ENCODE measurements at places on chromosomes 12 and 14.

DNA sequence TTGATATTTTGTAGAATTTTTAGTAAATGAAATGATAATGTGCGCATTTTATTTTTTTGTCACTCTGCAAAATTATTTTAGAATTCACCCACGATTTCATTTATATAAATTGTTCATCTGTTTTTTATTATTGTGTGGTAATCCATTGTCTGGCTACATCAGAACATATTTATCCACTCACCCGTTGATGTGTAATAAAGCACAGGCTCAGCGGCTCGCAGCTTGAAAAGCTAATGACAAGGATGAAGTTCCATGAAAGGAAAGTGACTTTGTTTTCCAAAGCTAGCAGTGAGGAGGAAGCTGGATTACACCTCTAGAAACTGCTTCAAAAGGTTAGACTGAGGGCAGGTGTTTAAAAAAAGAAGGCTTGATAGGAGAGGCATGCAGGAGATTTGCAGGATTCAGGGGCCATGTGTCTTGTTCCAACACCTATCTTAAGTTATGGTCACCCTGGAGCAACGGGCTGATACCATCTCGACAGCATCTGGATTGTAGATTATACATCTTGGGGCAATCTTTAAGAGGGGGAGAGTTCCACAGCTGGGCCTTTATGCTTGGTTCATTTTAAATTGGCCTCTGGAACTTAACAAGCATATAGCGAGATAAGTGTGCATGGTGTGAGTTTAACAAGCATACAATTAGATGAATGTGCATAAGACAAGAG lies 194.1 kb downstream of the TMTC3 start:
- DNase-seq, result no peak

DNA sequence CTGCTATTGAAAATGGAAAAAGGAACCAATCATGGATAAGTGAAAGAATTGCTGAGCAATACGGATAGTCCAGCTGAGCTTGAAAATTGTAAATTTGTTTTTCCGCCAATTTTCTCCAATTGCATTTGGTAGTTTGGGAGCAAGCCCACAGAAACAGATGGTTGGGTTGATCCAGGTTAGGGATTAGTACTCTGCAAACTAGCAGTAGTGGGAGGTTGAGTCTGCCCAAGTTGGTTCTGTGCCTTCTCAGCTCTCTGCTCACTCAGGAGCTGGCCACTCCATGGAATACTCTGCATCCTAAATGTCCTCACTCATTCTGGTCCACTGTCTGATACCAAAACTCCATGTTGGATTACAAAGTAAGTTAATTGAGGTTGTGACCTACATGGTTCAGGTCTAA lies 361.1 kb upstream of the ATP2B1 start:
- DNase-seq, result no peak

DNA sequence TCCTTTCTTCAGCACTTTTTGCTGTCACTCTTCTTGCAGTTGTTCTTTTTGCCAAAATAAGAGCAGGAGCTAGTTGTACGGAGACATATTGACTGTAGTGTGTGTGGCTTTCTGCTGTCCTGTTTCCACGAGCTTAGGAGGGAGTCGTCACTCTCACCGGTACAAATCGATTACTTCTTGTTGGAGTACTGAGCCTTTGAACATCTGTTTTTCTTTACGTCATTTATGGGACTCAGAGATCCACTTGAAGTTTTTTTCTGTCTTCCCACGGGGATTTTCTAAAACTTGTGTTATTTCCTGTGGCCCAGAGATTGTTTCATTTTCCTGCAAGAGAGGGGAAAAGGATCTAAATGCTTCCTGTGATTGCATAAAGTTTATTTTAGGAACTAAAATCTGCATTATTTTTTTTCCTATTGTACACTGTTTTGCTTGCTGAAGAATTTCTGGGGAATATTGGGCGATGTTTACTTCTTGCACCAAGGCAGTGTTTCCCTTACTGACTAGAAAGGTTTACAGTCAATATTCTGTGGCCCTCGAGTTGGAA lies 199.8 kb upstream of the ARHGAP5 start:
- DNase-seq, result no peak

GRCh38 chr12:6828781-6829535 lies 751 bp downstream of the P3H3 start:
- peak; percentile 62 for DNase-seq

DNA sequence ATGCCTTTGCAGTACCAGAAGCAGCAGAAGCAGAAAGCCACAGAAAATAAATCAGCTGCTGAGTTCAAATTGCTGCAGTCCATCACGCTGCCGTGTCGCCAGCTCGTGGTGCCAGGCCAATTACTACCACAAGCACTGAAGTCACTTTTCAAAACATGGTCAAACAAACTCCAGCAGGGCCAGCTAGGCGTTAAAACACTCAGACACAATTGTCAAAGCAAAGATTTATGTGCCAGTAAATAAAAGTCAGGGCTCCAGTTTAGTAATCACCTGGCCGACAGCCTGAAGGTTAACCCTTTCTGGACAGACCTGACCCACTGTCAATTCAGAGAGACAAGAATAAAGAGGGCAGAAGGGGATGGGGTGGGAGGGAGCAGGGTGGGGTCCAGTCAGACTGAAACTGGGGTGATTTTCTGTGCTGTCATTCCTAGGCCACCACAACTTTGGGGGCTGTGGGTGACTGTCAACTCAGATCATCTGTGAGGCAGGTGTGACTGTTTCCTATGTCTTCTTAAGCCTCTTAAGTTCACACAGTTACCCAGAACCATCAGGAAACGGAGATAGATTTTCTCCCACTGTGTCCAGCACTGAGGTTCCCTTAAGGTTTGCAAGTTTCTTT lies 109.8 kb upstream of the FUT8 start:
- DNase-seq, result peak; percentile 63

- DNase-seq, result no peak
Measured at GRCh38 chr12:68886636-68887572, 46.1 kb downstream of the CPM start.

DNA sequence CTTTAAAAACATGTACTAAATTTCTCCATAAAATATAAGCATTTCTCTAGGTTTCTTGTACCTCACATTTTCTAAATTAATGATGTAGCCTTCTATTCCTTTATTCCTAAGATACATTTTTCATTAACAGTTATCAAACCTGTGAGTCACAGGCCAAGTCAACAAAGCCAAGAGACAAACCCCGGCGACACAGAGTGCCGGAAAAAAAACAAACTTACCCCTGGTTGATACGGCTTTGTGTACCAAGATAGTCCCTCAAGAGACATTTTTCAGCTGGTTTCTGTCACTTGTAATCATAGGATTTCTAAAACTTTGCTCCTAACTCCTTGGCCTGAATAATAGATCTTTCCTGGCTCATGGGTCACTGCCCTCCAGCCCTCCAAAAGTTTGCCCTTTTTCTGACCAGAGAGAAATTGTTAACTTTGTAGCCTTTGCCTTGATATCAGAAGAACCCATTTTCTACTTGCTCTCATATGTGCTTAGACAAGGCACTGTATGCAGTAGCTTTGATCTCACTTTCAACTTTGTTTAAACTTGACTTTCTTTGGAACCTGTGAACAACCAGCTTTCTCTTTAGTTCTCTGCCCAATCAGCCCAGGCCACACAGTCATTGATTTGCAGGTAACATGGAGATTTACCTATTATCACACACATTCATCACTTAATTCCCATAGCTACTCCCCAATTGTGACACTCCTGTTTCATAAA lies 172.2 kb downstream of the PRKD1 start:
- no peak for DNase-seq

DNA sequence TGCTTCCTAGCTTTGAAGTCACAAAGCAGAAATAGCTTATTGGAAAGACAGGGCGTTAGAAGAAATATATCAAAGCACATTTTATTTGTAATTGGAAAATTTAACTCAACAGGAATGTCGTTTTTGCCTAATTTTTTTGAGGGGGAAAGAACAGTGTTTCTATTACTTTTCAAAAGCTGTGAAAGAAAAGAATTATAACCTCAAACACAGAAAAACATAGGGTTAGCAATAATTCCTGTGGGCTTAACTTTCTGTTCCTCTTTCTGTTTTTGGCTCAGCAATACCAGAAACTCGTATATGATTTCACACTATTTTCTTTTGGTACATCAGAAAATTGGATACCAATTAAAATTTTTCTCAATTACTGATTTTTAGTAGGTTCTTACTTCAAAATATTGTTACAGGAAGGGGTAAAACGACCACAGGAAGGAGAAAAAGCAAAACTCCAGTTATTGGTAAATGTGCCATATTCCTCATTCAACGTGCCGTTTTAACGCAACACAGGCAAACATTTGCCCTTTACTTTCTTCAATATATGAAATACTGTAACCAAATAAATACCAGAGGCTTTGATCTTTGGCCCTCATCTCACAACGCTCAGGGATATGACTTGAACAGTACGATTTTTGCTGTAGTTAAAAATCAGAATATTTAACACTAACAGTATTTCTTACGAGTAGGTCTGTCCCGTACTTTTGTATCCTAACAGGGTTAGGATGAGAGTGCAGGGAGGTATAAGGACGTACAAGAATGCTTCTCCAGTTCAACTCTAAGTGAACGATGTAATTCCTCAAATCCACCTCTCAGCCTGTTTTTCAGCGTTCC lies 1.3 kb upstream of the RNU6-7 start:
- DNase-seq, result no peak

GRCh38 chr12:2179953-2180736 lies 127.4 kb downstream of the CACNA1C start:
- DNase-seq, result peak; percentile 22

DNA sequence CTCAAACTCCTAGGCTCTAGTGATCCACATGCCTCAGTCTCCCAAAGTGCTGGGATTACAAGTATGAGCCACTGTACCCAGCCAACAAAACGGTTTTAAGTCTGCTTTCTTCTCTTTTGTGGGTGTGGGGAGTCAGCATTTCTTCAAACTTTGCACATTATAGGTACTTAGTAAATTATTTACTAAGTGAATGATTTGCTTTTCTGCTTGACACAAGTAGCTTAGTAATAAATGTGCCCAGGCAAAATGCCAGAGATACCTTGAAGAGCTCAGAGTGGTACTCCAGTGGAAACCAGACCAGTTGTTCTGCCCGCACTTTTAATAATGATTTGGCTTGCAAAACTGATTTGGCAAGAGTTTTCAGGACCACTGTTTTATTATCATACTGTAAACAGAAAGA lies 15.0 kb downstream of the DEPDC4 start:
- no peak for DNase-seq

DNA sequence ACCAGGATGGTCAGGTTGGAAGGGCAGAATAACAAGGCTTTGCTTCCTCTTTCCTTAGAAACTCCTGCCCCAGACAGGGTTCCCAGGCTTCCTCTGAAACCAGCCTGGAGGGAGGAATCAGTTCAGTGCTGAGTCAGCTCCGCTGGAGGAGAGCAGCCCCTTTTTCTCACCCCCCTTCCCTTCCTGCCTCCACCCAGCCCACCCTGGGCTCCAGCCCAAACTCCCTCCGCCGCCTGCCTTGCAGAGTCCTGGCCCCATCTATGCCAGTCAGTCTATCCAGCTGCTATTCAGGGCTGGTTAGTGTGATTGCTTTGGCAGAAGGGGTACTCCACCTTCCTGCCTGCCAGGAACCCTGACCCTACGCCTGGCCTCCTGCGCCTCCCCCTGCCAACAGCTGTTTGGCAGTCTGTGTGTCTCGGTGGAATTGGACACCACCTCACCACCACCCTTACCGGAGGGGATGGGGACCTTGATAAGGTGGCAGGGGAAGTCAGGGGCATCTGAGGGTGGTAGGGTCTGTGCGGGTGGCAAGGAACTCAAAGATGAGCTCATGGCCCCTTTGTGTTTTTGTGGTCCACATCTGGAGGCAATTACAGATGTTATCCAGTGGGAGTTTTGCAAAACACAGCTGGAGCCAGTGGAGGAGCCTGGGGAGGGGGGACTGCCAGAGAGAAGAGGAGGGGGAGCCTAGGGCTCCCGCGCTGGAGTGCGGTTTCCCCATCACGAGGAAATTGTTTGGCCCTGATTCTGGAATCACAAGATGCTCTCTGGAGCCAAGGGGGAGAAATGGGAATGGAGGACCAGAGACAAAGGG lies 12.2 kb downstream of the MMP14 start:
- DNase-seq, result peak; percentile 57

- peak; percentile 26 for DNase-seq
Measured at GRCh38 chr14:100619396-100620254, 32.4 kb upstream of the BEGAIN start.

DNA sequence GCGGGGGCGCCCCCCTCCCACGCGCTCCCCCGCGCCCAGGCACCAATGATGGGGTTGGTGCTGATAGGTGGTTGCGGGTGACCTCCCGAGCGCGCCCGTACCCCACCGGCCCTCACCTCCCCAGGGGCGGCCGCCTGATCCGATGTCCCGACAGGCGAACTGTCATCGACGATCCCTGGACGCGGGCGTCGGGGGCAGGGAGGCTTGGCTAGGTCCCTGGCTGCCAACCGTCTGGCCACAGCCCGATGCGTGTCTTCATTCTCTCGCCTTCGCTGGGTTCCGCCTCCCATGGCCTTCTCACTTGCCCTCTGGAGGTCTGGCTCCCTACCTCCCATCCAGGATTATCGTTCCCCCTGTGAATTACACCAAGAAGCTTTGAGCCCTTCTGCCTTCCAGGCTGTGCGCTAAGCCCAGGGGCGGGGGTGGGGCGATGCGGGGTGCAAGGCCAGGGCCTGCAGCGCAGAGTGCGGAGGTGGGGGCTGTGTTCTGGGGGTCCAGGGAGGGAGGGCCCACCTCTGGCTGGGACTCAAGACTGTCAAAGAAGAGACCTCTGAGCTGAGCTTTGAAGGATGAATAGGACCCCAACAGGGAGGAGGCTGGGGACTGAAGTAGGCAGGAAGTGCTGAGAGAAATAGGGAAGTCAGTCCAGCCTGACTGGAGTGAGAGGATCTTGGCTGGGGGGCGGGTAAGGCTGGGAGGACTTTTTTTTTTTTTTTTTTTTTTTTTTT lies 7.7 kb upstream of the RACGAP1 start:
- DNase-seq, result peak; percentile 25

GRCh38 chr14:73477618-73478266 lies 13.0 kb upstream of the RIOX1 start:
- DNase-seq, result no peak

- DNase-seq, result peak; percentile 67
Measured at GRCh38 chr14:102805371-102805891, 28.2 kb downstream of the TRAF3 start.

DNA sequence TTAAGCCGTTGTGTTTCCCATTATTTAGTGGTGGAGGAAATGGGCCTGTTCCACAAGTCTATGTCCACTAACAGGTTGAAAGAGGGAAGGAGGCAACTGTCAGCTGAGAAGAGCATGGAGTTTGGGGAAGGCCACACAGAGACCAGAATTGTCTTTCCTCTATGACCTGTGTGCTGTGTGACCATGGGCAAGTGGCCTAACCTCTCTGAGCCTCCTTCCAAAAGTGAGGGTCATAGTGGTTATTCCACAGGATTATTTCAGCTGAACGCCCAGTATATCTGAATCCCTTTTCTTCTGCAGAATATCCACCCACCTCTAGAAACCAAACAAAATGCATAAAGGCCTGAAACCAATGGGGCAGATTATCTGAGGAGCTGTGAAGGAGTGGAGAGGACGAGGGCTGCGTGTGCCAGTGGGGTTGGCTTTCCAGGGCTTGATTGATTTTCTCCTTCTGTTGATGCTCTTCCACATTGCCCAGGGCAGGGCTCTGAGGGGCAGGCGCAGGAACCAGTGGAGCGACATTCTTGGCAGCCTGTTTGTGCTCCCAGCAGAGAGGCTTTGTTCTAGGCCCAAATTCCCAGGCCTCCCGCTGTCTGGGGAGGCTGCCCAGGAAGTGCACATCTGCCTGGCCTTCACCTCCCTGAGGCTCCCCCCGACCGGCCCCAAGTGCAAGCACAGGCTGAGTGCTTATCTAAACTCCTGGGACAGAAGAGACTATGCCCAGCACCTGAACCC lies 452.7 kb downstream of the BCL11B start:
- DNase-seq, result no peak
